ENCODE measurements at places on chromosomes 7 and 10.

DNA sequence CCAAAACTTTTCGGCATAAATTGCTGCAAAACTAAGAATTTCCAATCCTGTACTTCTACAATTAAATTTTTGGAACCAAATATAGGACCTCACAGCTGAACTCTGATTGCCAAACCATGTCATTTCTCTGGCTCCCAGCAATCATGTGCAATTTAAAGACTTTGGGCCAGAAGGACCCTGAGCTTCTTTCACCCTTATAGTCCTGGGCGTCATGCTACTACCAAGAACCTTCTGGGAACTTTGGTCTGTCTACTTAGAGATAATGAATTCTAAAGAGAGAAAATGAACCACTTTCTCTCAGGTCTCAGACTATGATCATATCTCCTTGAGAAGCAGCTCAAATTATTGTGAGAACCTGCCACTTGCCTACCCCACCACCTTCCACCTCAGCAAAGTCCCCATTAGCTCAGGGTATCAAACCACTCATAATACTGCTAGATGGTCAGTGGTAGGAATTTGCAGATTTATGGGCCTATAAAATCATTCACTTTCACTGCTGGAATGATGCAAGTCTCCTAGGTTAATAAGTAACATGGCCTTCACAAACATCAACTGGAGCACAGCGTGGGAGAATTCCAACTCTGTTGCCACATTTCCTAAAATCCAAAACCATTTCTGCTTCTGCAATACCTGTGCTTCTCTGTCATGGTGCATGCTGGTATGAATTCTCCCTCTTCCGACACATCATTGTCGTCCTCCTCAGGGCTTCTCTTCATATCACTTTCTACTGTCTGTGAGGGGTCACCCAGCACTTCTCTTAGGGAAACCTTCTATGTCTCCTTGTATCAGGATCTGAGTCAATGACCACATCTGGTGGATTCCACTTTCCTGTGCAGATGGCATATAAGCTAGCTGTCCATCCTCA, 6.6 kb upstream of the WDR91 start:
- DNase-seq, result no peak

DNA sequence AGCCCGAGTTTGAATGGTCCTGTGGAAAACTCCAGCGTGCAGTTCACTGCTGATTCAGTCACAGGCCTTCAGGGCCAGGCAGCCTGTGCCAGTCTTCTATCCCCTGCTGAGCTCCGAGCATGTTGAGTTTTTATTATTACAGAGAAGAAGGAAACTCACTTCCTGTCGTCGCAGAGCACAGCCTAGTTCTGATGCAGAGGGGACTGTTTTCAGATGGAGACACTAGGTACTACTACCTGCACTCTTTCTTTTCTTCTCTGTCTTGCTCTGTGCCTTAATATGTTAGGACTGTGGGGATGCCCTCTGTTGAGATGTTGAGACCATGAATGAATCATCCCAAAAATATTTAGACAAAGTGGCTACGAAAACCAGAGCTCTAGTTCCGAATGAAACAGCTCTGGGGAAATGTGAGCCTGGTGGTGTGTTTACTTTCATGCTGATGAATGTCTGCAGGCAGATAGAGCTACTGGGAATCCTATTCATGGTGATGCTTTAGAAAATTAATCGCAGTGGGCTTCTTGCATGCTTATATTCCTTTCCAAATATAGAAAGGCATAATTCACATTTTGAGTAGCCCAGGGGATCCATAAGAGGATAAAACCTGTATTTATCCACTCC, 29.6 kb downstream of the CASP7 start:
- no peak for DNase-seq

GRCh38 chr7:1993031-1993695, 239.6 kb downstream of the MAD1L1 start:
- DNase-seq, result no peak

DNA sequence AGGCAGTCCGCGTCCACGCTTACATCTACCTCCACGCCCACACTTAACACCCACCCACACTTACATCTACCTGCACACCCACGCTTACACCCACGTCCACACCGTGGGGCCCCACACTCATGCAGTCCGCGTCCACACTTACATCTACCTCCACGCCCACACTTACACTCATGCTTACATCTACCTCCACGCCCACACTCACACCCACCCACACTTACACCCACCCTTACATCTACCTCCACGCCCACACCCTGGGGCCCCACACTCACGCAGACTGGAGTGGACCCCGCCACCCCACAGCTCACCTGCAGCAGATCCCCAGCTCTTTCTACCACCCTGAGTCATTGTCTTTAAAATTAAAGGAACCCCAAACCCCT, 32.4 kb upstream of the PWWP2B start:
- no peak for DNase-seq

GRCh38 chr7:51335057-51335456, 18.4 kb upstream of the COBL start:
- DNase-seq, result no peak

DNA sequence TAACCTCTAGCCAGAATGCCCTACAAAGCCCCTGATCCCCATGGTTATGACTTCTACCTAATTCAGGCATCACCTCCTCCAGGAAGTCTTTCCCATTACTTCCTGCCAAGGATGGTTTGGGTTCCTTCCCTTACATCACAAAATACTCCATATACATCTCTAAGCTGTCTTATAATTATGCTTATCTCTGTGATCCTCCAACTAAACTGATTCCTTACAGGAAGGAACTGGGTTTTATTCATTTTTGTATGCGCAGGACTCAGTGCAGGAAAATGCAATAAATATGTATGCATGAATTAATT, 41.3 kb downstream of the PIP4K2A start:
- no peak for DNase-seq

DNA sequence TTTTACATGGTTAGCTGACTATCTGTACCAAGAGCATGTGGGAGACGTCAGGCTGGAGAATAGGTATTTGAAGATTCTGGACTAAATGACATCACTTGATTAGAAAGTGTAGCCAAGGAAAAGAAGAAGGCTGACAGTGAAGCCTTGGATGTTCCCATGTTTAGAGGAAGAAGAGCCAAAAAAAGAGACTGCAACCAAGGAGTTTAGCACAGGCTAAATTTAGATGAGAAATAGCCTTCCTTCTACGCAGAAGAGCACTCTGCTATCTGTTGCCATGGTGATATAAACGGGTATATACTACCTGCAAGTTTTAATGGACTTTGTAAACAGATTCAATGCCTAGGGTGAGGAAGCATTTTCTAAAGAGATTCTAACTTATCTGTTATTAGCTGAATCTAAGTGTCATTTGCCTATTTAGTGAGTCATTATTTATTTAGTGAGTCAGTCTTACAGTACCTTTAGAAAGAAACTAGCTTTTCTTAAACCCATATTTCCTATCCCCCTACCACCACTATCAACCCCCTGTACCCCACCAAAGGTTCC, 69.8 kb downstream of the CDK6 start:
- DNase-seq, result no peak
